ENCODE measurements at places on chromosomes 3 and 15.

- DNase-seq = no peak
Observed at GRCh38 chr3:116048991-116049390, 396.3 kb downstream of the LSAMP start.

DNA sequence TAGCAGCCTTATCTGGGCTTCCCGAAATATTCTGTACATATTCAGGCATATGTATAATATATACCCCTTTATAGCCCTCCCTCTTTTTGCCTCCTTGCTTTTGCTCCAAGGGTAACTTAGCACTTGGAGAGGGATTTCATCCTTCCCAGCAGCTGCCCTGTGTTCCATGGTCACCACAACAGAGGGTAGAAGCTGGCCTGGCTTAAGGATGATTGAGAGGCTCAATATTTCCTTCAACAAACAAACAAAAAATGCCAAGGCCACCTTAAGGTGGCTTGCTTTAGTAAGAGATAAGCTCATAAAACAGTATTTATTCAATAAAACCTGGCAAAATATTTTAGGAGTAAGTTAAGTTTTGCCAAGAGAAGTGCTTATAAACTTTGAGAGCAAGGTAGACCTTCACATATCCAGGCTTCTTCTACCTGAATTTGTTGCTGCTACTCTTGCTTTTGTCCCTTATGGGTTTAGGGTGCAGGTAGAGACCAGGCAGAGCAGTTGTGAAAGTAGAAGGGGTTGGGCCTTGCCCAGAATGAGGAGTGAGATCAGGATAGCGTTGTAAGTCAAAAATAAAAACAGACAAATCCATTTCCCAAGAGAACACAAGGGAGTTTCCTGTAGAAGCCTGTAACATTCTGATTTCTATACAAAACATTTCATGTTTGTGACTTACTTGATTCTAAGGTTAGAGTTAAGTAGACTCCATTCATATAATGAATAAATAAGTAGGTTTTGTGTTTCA, 52.7 kb upstream of the ATOSA start:
- no peak for DNase-seq

- no peak for DNase-seq
Observed at GRCh38 chr3:129663930-129664646, 57.6 kb upstream of the PLXND1 start.

DNA sequence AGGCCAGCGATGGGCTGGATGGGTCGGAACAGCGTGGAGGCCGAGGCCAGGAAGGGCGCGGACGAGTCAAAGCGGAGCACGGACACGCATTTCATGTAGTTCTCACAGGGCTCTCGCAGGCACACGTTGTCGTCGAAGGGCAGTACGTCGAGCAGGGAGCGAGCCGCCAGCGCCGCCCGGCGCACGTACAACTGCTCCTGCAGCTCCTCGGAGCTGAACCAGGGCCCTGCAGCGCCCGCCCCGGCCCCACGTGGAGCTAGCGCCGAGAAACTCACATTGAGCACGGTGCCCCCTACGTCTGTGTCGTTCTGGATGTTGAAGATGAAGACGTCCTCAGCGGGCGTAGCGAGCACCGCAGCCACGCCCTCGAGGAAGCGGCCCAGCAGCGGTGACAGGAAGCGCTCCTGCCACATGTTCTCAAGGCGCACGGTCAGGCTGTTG, 5.8 kb downstream of the CELSR3 start:
- no peak for DNase-seq

DNA sequence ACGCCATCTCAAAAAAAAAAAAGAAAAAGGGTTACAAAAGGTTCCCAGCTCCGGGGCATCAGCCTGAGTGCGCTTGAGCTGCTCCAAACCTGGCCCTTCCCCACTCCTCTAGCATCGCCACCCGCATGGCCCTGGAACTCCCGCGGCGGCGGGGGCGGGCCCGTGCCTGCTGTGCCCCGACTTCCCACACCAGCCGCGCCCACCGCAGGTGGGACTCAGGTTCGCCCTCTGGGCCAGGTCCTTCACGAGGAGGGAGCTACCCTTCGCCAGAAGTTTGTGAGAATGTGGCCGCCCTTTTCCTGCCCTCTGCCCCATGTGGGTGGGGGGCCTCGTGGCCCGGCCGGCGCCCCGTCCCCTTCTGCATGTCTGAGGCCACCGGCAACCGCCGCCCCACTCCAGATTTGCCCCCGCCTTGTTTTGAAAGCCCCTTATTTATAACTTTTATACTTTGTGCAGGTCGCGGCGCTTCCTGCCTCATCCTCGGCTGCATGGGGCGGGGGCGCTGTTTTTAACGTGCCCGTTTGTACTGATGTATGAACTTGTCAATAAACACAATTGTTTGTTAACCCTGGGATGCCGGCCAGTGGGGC, 507 bp upstream of the JMJD7 start:
- no peak for DNase-seq

GRCh38 chr15:55703873-55704301, 39.1 kb downstream of the PRTG start:
- DNase-seq = no peak

- DNase-seq = no peak
Observed at GRCh38 chr15:33071451-33071850, 123.1 kb downstream of the FMN1 start.

GRCh38 chr3:66362541-66362941, 138.3 kb downstream of the LRIG1 start:
- DNase-seq = no peak

GRCh38 chr15:38899300-38899699, 334.7 kb upstream of the RASGRP1 start:
- DNase-seq = no peak

- no peak for DNase-seq
Observed at GRCh38 chr3:87161851-87162250, 65.3 kb upstream of the CHMP2B start.

GRCh38 chr15:59380902-59381610, 8.4 kb upstream of the MYO1E start:
- no peak for DNase-seq

DNA sequence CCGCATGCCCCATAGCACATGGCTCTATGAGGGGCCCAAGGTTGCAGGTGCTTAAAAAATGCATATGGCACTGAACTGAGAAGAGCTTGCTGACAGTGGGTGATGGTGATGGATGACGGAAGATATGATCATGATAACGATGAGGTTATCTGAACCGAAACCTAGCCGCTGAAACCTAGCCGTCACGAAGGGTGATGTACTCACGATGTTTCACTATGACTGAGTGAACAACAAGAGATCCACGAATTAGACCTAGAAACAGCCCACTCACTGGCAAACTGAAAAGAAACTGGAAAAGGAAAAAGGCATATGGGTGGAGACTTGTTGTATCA, 57.6 kb upstream of the BCL6 start:
- DNase-seq = no peak

DNA sequence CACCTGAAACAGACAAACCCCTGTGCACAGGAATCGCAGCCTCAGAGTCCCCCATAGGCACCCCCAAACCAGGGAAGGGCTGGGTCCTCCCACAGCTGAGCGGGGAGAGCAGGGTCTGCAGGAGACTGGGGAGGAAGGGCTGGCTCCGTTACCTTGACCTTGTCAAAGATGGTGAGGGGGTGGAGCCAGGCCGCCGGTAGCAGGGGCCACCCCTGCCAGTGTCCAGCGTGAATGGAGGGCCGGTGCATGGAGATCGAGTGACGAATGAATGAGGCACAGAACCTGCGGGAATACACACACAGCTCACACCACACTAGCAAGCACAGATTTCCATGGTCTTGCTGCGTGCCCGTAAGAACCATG, 102.2 kb downstream of the TMEM266 start:
- no peak for DNase-seq

GRCh38 chr3:52247409-52248164, 2.0 kb downstream of the PPM1M start:
- DNase-seq = no peak

DNA sequence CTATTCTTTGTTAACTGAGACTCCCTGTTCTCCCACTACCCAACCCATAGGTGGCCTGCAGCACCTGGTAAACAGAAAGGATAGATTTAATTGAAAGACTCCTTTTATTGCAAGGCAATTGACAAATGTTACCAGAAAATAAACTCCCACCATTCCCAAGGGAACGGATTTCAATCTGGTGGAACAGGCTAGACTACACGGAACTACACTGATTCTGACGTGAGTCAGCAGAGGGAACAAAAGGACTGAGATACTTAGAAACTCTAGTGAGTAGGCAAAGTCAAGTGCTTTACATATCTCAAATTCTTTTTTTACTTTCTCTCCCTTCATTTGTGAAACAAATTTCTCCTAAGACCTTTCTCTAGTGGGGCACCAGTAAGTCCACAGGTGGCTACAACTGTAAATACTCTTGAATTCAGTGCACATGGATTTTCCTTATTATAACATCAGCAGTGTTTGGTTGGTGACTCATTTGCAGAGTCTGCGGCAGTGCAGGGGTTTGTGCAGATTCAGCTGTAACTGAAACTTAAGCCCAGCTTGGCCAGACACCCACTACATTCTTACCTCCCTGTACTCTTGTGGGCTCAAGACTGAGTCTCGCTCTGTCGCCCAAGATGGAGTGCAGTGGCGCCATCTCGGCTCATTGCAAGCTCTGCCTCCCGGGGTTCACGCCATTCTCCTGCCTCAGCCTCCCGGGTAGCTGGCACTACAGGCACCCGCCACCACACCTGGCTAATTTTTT, 34.3 kb upstream of the PLSCR2 start:
- DNase-seq = no peak

- no peak for DNase-seq
Observed at GRCh38 chr3:134618478-134619300, 32.1 kb downstream of the KY start.

DNA sequence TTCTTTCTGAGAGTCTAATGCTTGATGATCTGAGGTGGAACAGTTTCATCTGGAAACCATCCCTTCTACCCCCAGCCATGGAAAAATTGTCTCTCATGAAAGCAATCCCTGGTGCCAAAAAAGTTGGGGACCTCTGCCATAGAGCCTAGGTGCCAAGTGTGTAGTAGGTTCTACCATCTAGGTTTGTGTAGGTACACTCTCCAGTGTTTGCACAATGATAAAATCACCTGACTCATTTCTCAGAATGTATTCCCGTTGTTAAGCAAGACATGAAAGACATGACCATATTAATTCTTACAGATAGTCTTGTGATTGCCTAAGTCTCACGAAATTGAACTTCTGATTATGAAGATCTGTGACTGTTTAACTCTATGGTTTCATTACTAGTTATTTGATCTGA, 68.6 kb downstream of the KAT2B start:
- DNase-seq = no peak

GRCh38 chr3:126568776-126569342, 10.1 kb upstream of the C3orf22 start:
- DNase-seq = no peak
